ENCODE measurements at places on chromosomes 3 and 15.

DNA sequence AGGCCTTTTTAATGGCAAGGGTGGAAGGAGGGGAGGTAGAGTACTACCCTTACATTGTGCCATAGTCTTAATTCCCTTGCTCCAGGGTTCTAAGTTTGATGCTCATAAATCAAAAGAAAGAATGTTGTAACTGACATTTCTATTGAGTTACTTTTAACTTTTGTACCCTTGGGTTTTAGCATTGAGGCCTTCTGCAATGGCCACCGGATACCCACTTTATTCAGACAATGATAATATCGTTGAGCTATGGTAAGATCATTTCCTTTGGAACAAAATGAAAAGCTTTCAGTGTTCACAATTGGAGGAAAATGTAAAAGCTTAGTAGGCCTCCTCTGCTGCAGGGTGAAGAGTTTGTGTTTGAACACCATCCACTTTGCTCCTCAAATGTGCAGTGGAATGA is 16.8 kb downstream of the CGNL1 start:
- DNase-seq = no peak

GRCh38 chr15:78343276-78344060 is 3.3 kb downstream of the CRABP1 start:
- no peak for DNase-seq

DNA sequence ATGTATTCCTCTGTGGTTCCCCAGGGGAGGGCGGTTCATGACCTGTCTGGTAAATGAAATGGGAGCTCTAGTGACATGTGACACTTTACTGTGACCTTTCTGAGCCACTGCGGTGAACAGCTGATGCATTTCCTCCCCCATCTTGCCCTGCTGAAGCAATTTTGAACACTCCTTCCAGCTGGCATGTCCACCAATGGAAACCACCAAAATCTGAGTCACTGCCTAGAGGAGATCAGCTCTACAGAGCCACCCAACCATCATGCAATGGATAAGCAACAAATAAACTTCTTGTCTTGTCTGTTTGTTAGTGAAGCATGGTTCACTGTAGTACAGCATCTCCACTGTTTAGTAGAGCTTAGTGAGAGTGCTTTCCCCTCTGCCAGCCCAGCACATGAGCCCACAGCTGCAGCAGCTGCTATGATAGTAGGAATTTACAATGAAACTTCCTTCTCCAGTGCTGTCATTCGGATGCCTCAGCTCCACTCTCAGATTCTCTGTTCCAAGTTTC is 479.4 kb downstream of the NTRK3 start:
- DNase-seq = no peak

DNA sequence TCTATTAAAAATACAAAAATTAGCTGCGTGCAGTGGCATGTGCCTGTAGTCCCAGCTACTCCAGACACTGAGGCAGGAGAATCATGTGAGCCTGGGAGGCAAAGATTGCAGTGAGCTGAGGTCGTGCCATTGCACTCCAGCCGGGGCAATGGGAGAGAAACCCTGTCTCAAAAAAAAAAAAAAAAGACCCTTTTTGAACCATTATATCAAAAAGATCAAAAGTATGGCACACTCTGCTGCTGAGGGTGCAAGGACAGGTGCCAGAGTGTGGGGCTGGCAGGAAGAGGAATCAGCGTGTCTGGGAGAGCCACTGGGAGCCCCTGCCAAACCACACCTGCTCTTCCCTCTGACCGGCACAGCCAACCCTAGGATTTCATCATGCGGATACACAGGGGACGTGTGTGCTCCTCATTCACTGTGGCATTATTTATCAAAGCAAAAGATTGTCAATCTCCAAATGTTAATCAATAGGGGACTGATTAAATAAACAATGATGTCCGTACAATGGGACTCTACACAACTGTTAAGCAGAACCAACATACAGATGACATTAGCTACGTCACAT is 147.3 kb upstream of the TLE3 start:
- DNase-seq = no peak

DNA sequence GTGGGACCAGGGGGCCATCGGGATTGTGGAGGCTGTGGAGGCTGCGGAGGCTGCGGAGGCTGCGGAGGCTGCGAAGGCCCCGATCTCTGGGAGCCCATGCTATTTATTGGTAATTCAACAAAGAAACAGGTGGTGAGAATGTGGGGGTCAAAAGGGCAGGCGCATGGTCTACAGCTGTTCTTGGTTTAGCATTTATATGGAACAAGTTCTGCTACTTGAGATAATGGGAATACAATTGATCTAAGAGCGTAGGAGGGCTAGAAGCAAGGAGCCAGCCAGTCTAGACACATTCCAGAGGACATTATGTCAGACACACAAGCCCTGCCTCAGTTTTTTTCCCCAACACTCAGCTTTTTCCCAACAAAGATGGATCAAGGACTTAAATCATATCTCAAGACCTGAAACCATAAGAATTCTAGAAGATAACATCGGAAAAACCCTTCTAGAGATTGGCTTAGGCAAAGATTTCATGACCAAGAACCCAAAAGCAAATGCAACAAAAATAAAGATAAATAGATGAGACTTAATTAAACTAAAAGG is 20.1 kb downstream of the C3orf80 start:
- DNase-seq = no peak

All from COLO829 (cell line).